Stimulated activated CD4-positive, alpha-beta T cell treated with anti-CD3 and anti-CD28 coated beads, Interleukin-2, amount 100 ng/mL, for 24 hours (primary cell): ENCODE measurements at places on chromosomes 12 and 14.

DNA sequence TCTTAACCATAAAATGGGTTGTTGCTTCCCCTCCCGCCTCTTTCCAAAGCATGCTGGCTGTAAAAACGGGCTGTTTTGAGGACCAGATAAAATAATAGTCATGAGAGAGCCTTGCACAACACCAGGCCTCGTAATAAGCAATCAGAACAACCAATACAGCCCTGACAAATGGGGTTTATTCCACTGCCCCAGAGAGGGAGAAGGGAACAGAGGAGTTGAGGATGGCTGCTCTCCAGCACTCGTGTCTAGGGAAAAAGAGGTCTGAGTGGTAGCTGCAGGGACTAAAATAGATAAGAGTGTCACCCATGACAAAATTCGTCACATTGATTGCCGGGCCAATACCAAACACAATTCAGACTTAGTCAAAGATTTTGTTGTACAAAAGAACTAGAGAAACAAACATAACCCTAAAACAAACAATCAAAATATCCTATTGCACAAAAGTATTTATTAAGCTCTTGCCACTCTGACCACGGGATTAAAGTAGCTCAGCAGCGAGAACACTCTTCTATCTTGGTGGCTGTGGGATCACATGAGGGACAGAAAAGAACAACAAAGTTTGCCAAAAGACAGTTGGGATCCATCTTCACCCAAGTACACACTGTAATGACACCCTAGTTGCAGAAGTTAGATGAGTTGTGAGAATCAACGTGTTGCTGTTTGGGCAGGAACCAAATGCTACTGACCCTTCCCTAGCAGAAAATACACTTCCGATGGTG, 188.0 kb downstream of the FOXN3 start:
- DNase-seq, result no peak

DNA sequence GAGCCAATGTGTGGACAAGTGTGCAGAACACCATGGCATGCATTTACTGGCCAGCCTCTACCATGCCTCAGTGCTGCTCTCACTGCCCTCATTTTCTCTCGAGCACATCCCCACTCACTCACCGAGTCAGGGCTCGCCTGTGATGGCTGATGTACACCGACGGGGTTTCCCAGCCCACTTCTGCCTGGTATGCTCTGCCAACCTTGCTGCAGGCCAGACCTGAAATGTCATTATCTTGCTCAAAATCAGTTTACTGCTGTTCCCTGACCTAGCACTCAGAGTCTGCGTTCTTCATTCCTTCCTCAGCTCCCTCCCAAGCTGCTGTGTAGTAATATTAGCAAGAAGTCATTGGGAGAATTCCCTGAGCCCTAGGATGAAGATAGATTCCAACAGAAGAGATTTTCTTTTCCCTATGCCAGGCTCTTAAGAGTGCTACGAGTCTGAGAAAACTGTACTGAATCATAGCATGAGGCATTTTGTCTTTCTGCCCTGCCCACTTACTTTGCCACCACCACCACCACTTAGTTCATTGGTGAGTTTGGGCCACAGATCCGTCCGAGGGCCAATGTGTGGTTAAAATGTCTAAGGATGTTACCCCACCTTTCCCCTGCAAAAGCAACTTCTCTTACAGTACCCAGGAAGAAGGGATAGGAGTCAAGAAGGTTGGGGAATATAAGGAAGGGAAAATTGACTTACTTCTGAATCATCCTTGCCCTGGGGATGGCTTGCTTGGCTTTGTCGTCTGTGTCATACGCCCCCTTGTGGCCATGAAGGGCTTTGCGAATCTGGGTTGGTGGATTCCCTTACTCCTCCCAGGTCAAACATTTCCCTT, 51.0 kb downstream of the BMAL2 start:
- peak; percentile 75 for DNase-seq

DNA sequence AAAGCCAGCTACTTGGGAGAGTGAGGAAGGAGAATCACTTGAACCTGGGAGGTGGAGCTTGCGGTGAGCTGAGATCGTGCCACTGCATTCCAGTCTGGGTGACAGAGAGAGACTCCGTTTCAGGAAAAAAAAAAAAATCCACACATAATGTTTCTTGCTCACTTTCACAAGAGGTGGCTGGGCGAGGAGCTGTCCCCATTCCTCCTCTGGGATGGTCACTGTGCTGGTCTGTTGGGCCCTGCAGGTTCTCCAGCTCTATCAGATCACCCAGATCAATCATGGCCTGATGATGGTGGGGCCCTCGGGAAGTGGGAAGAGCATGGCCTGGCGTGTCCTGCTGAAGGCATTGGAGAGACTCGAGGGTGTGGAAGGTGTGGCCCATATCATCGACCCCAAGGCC, 47.3 kb downstream of the DYNC1H1 start:
- DNase-seq, result no peak

DNA sequence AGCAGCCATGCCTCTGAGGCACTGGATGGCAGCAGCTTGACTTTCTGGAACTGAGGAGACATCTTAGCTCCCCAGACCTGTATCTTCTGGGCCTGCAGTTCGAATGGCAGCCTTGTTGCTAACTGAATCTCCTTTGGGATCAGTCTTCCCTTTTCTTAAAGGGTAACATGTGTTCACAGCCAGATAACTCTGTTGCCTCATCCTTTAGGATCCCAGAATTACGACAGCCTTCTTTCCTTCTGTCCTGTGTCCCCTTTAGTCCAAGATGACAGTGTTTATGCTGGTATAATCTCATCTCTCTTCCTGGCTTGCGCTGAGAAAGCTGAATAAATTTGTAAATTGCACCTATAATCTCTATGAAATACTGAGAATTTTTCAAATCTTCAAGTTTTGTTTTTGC, 9.1 kb upstream of the ERC1 start:
- DNase-seq, result no peak

DNA sequence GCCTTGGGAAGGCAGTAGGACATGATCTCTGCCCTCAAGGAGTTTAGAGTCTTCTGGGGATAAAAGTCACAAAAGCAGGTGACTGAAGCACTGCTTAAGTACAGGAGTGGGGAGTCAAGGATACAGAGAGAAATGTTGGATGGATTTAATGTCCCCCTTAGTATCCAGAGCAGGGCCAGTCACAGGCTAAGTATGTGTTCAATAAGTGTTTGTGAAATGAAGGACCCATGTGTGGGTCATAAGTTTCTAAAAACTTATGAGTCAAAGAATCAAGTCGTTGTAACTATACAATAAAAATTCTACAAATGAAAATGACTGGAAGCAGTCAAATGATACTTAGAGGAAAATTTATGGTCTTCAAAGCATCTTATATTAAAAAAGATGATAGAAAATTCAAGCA, 25.1 kb downstream of the KRT80 start:
- no peak for DNase-seq

DNA sequence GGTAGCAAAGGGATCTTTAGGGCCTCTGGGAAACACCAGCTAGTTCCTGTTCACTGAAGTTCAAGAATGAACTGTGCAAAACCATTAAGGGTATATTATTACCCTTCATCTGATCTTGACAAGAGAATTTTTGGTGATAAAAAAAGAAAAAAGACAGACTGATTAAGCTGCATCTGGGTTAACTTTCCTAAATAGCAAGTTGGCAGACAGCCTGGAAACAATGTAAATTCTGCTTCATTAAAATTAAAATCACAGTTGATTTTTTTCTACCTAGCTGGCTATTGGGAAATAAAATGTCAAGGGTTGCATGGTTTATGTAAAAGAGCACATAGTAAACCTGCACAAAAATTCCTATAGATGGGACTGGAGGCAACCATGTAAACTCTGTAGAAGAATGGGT, 126.6 kb upstream of the PRKD1 start:
- no peak for DNase-seq

- no peak for DNase-seq
These were observed 35.4 kb downstream of the SPTLC2 start for GRCh38 chr14:77580964-77581505.

GRCh38 chr12:82408844-82409243, 50.5 kb downstream of the METTL25 start:
- no peak for DNase-seq

- no peak for DNase-seq
These were observed 58.0 kb upstream of the CDKN3 start for GRCh38 chr14:54338696-54339317.

GRCh38 chr14:44462381-44462780, 44.7 kb downstream of the FSCB start:
- no peak for DNase-seq

DNA sequence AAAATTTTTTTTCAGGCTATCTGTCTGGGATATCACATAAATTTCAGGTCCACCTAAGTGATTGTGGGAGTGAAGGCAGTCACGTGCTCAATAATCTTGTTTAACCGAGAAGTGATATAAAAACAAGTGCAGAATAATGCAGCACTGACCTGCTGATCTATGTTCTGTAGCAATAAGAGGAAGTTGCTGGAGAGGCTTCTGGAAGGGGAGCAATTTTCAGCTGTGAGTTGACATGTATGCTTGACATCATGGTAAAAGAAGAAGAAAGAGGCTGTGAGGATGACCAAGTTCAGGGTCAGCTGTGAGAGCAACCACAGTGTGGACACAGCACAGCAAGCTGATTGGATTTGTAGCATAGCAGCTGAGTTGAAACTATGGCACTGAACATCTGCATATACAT, 172.0 kb upstream of the PELI2 start:
- DNase-seq, result no peak

- peak; percentile 79 for DNase-seq
These were observed 1.6 kb downstream of the SUDS3 start for GRCh38 chr12:118377884-118378470.

GRCh38 chr12:53950789-53951576, 3.7 kb upstream of the HOXC12 start:
- DNase-seq, result no peak

- DNase-seq, result no peak
These were observed 226.7 kb upstream of the ABCD2 start for GRCh38 chr12:39846304-39846703.

- DNase-seq, result no peak
These were observed 8.8 kb downstream of the KRT80 start for GRCh38 chr12:52182898-52183543.

- peak; percentile 11 for DNase-seq
These were observed 316.3 kb downstream of the BCL11B start for GRCh38 chr14:98955741-98956070.

- DNase-seq, result no peak
These were observed 74.4 kb upstream of the STAC3 start for GRCh38 chr12:57325395-57325794.

- no peak for DNase-seq
These were observed 276.9 kb downstream of the ALG10 start for GRCh38 chr12:34298971-34299801.

- no peak for DNase-seq
These were observed 386.2 kb downstream of the DIO2 start for GRCh38 chr14:79825046-79825521.

DNA sequence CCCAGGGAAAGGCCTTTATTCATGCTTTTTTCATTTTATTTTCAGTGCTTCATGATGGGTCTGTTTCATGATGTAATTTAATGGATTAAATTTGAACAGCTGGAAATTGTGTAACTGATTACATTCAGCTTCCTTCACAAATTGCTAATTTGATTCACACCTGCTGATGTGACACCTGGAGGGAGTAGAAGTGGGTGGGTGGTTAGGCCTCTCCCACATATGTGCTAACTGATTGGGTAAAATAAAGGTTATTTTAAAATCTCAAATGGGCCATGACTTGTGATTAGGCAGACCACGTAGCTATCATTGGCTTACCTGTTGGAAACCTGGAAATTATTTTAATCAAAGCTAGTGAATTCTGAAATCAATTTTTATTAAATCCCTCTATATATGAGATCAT, 142.1 kb downstream of the GXYLT1 start:
- DNase-seq, result no peak

DNA sequence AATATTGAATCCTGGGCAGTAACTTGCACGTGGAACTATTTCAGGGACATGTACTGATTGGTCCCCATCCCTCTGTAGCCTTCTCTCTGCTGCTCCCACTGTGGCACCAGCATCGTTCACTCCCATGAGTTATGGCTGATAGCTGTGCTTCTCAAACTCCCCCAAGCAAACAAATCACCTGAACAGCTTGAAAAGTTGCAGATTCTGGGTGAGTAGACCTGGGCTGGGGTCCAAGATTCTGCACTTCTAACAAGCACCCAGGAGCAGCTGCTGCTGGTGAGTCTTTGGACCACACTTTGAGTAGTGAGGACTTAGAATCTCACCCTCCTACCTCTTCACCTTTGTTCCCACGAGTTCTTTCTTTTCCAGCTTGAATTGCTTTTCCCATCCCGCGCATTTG, 49.4 kb upstream of the ZFP36L1 start:
- no peak for DNase-seq

- no peak for DNase-seq
These were observed 154.9 kb upstream of the PZP start for GRCh38 chr12:9363145-9363544.

GRCh38 chr14:95830386-95830785, 46.2 kb upstream of the TUNAR start:
- no peak for DNase-seq

DNA sequence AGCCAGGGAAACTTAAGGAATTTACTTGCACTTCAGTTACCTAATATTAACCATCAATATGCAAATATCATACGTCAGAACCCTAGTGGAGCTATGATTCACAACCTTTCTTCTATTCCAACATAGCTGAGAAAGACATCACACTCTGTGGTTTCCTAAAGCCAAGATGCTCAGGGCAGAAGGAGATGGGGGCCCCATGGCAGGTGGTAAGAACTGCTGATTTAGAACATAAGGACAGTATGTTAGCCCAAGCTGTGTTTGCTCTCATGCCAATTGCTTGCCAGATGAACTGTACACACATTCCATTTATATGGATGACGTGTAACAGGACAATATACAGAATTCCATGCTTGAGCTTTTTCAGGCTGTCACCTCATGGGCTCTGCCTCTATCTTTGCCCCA, 34.6 kb downstream of the HECTD4 start:
- DNase-seq, result no peak

- no peak for DNase-seq
These were observed 17.2 kb upstream of the PSMC1 start for GRCh38 chr14:90239139-90239538.

DNA sequence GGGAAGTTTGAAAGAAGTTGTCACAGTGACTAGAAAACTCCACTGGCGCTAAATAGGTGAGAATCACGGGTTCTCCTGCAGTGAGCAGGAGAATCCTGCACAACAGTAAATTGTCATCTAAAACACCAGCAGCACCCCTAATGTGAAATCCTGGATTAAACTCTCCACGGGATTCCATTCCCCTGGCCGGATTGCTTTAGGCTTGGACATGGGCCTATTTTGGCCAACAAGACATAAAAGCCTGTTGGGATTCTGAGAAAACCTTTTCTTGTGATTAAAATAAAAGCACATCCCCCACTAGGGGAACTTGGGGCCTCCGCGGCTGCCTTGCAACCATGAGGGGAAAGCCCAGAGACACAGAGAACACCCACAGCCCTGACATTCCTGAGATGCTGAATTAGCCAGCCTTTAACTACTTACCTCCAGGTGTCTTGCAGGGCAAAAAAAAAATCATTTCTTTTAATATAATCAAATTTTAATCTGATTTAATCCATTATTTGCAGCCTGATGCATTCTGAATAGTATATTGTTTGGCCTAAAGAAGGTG, 21.0 kb upstream of the TSPAN11 start:
- DNase-seq, result no peak

GRCh38 chr14:49553892-49554291, 32.3 kb downstream of the RPS29 start:
- no peak for DNase-seq
